ENCODE measurements at places on chromosomes 7 and 10.
A peak's percentile ranks its signal among the peaks of the same experiment; 100 is the strongest.

- no peak for DNase-seq
Measured at GRCh38 chr7:150851492-150852370, 586 bp upstream of the AOC1 start.

DNA sequence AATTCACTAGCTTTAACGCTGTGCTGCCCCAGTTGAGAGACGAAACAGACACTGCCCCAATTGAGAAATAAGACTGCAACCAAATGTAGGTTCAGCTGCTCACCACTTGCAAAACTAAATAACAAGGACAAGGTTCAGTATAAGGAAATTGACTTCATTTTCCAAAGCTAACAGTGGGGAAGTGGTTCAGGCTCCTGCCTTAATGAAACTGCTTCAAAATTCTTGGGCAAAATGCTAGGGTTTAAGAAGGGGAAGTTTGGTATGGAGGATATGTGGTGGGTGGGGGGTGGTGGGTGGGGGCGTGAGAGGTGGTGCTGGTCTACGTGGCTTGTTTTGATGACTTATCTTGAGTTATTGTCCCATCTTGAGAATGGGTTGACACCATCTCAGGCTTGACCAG lies 21.8 kb downstream of the MRPL32 start:
- no peak for DNase-seq

GRCh38 chr7:129569811-129570215 lies 41.7 kb upstream of the NRF1 start:
- DNase-seq = no peak

DNA sequence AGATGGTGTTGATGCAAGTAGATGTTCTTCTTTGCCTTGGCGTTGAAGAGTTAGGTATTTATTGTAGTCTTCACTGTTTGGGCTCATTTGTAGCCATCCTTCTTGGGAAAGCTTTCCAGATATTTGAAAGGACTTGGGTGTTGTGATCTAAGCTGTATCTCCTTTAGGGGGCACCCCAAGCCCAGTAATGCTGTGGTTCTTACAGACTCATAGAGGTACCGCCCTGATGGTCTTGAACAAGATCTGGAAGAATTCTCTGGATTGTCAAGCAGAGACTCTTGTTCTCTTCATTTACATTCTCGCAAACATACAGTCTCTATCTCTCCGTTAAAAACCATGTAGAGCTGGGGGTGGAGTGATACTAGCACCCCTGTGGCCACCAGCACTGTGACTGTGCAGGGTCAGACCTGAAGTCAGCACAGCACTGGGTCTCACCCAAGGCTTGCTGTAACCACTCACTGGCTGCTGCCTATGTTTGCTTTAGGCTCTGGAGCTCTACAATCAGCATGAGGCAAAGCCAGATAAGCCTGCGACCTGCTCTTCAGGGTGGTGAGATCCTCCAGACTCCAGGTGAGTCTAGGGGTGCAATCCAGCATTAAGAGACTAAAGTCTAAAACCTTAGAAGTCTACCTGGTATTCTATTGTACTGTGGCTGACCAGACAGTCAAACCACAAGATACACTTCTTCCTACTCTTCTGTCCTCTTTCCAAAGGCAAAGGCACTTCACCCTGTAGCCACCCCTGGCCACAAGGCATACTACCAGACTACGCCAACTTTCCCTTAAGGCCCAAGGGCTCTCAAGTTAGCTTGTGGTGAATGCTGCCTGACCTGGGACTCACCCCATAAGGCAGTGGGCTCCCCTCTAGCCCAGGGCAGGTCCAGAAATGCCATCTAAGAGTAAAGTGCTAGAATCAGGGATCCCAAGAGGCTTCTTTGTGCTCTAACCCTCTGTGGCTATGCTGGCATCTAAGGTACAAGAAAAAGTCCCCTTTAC lies 209.7 kb upstream of the TMEM196 start:
- no peak for DNase-seq

- DNase-seq = no peak
Measured at GRCh38 chr7:10117815-10118214, 855.9 kb upstream of the PHF14 start.

- DNase-seq = no peak
Measured at GRCh38 chr10:12826800-12827372, 174.6 kb downstream of the CCDC3 start.

GRCh38 chr10:62899311-62899710 lies 83.1 kb upstream of the EGR2 start:
- DNase-seq = no peak

DNA sequence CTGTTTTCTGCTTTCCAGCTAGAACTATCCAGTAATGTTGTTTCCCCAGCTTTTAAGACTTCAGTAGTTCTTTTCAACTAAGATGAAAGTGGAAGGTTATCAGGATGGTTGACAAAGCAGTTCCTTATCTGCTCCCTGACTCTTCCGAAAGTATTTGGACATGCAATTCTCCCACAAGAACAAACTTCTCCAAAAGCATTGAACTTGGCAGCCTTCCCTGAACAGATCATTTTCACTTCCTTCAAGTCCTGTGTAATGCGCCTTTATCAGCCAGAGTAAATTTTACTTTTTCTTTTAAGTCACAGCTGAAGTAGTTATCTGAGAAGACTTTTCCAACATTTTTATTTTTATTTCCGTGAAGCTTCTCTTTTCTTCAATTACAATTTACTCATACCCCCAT lies 39.7 kb downstream of the CDC14C start:
- DNase-seq = no peak

GRCh38 chr7:22584179-22584578 lies 84.2 kb upstream of the STEAP1B start:
- DNase-seq = no peak

DNA sequence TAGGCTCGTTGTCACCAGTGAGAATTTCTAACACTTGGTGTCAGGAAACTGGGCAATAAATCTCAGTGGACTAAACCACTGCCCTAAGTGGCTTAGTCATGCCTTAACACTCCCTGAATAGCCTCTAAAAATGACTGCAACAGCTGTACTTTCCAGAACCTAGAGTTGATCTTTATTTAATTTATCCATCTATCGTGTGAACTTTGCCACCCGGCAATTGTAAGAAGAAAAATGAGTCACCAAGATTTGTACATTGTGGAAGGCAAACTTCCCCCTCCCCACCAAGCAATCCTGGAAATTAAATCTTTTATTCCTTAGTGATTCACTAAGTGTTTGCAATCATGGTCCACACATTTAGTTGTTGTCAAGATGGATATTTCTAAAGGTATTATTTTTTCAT lies 47.1 kb downstream of the NXPH1 start:
- no peak for DNase-seq

DNA sequence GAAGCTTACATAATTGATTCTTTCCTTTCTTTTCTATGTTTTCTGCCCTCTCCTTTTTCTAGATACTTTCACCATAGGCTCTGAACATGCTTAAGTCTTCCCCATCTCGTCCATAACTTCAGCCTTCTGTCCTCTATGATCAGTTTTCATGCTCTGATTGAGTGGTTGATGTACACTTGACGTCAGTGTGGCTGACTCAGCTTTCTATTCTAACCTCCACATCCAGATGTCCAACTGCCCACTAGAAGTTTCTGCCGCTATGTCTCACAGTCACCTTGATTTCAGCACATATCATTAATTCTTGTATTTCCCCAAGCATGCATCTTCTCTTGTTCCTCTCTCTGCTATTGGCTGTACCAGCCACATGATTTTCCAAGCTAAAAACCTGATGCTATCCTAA lies 15.0 kb downstream of the CDK14 start:
- no peak for DNase-seq

DNA sequence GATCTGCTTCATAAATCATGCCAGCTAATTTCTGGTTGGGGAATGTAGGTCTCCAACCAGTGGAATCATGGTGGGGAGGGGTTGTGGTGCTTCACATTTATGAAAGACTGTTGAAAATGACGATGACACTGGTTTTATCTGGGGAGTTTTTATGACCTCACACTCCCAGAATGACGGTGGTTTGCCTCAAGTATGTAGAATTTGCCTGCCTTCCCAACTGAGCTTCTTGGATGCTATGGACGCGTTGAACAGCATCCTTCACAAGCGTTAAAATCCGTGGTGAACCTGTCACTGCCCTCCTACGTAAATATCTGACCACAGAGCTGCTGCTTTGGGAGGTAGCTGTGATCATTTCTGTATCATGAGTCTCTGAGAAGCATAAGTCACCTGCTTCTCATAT lies 3.3 kb downstream of the INSYN2A start:
- DNase-seq = no peak

DNA sequence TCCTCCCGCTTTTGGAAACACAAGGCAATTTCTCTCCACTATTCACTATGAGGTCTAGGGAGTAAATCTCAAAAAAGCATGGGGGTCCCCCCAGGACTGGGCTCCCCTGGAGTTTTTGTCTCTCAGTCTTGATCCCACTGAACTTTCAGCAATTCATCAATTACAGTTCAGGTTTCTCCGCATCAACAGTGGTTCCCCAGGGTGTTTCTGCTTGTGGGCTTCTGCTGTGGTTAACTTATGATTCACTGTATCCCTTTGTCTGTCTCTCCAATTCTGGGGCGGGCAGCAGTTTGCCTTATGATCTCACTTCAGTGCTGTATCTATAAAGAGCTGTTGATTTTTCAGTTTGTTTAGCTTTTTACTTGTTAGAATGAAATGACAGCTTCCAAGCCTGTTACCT lies 142.6 kb upstream of the CDC14C start:
- no peak for DNase-seq

- DNase-seq = no peak
Measured at GRCh38 chr10:61248013-61248412, 205.2 kb downstream of the TMEM26 start.

DNA sequence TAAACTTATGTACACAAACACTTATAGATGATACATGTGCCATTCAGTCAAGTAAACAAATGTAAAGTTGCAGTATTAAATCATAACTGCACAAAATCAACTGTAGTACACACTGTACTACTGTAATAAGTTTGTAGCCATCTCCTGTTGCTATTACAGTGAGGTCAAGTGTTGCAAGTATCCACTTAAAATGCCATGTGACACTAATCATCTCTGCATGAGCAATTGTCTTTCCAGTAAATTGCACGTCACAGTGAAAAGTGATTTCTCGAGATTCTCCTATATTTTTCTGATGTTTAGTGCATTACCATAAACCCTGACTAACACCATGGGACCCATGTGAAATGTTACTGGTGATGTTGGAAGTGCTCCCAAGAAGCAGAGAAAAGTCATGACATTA lies 293.3 kb upstream of the SP4 start:
- DNase-seq = no peak

- DNase-seq = no peak
Measured at GRCh38 chr7:7817748-7818147, 99.3 kb upstream of the RPA3 start.

- peak; percentile 75 for DNase-seq
Measured at GRCh38 chr10:87817609-87818504, at the start of gene ATAD1. Gene ATAD1, minus strand, starts transcription at chr10:87818226. Its CDS starts 3,627 bp downstream, at chr10:87814599.

GRCh38 chr7:73605601-73606220 lies 18.6 kb downstream of the MLXIPL start:
- no peak for DNase-seq

DNA sequence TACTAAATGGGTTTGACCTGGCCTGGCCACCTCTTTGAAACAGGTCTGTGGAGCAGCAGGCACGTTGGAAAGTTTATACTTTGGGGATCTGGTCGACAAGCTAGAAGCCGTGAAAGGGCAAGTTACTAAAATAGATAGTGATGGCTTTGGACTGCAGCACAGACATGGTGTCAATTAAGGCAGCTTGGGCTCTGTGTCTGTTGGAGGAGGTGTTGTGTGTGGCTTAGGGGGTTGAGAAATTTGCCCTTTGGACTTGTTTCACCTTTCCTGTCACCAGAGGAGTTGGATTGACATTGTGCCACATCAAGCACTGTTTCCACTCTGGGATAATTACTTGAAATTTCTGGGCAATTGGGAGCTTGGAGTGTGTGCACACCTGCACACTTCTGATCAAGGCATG lies 251.8 kb upstream of the MKI67 start:
- DNase-seq = no peak

GRCh38 chr10:70540789-70541360 lies 61.7 kb downstream of the PRF1 start:
- DNase-seq = no peak

DNA sequence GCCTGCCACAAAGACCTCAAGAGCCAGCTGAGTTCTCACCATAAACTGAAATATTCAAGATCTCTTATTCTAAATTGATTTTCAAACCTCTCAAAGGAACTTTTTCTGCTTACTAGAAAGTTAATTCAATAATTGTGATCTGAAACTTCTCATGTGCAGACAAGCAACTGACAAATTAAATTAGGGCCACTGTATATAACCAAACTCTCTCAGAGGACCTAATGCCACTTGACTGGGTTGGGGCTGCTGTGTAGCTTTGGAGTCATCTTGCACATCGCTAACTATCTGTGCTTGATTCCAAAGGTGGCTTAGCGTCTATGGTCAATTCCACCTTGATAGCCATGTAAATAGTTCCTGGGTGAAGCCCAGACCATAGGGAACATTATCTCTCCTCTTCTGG lies 345.2 kb downstream of the GPR37 start:
- no peak for DNase-seq

- DNase-seq = no peak
Measured at GRCh38 chr10:29841724-29842649, 207.2 kb upstream of the SVIL start.

DNA sequence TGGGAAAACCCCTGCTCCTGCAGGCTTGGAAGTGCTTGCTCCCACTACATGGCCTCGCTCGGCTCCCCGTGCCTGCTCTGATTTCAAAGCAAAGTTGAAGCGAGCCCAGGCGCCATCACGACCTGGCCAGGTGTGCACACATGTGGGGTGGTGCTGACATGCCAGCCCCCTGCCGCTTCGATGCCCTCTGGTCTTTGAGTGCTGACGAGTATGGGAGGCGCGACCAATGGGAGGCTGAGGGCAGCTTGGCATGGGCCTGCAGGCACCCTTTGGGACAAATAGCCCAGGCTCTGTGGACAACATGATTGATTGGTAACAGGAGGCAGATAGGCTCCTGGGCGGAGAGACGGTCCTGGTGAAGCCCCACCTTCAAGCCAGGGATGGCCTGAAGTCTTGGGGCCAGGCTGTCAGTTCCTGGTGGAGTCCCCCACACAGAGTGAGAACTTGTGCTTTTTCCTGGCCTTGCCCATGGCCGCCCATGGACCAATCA lies 252.4 kb upstream of the SEMA3A start:
- no peak for DNase-seq

GRCh38 chr10:49568235-49568634 lies 29.3 kb upstream of the ERCC6 start:
- DNase-seq = no peak

DNA sequence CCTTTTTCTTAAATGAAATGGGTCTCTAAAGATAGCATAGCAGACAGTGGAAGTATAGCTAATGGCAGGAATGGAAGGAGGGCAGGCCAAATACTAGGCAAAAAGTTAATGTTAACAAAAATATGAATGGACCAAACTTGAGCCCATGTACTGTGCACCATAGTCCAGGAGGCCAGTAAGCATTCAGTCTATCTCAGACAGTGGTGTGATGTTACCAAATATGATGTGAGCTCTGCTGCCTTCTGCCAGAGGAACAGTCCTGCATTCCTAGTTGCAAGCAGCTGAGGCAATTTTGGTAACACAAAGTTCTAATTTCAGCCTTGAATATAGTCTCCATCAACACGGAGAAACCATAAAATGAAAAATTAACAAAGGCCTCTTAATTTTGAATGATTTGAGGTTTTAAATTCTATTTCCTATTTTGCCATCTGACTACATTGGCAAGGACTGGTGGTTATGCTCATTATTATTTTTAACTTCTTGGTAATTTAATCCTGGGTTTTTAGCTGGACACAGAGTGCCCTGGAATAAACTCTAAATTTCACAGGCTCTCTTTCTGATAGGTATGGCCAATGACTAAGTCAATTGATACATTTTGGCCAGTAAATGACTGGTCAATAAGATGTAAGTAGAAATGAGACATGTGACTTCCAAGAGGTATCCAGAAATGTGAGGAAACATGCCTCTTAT lies 317.0 kb upstream of the MYO3A start:
- DNase-seq = no peak

- DNase-seq = no peak
Measured at GRCh38 chr10:62386356-62387320, 12.5 kb downstream of the ZNF365 start.
